Adipocyte (in vitro differentiated cells): ENCODE measurements at places on chromosomes 16 and 17.

GRCh38 chr16:57143149-57143921 lies 42.5 kb downstream of the PSME3IP1 start:
- DNase-seq: no peak

DNA sequence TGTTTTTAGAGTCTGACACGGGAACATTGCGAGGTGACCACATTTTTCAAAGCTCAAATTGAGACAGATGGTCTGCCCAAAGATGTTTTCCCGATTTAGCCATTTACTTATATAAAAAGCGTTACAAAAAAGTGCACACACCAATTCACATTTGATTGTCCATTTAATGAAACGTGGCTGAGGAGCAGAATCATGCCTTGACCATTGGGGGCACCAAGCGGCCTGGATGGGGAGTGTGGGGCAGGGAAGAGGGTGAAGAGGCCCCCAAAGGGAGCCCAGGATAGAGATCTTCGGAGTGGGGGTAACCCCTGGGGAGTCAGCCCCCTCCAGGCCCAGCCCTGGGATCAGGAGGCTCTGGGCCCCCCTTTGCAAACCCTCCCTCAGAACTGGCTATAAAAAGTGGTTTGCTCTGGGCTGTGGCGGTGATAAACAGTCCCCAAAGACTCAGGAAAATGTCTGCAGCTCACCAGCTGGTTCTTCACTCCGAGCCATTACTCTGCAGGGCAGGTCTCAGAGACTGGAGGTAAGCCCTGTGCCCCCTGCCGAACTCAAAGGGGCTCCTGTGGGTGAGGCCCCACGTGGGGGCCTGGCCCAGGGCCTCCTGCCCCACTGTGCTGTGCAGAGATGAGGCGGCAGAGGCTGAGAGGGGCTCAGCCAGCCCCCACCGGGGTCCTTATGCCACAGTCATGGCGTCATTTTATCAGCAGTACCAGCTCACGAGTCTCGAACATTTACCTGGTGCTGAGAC lies 105.9 kb upstream of the SEC14L1 start:
- DNase-seq: no peak

DNA sequence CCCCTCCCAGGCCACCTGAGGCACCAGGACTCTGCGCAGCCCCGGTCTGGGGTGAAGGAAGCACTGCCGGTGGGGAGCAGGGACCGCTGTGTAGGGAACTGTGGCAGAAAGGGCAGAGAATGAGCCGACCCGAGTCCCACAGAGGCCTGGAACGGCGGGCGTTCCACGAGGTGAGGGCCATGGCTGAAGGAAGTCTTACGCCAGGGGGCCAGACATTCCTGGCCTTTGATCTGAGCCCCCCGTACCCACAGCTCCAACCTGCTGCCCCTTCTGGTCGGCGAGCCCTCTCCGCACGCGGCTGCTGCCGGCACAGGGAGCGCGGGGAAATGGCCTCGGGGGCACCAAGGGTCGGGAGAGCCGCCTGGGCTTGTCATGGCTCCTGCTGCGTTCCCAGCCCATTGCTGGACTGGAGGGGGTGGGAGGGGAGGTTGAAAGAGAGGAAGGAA lies 1.4 kb upstream of the WNT3 start:
- DNase-seq: no peak

- no peak for DNase-seq
Observed at GRCh38 chr16:89620406-89620841, 7.0 kb downstream of the DPEP1 start.

DNA sequence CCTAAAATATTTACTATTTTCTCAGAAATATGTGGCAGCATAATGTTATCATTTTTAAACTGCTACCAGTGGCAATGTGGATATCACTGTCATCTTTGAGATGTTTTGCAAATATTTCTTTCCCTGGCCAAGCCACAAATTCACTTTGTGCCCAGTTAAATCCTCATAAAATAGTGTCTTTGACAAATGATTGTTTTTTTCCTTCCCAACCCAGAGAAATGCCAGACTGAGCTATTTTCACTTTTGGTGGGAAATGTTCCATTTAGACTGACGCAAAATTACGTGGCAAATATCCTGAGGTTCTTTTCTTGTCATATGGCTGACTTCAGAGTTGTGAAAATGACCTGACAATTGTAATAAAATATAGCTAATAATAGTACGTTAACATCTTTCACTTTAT lies 807.0 kb upstream of the SOX9 start:
- DNase-seq: no peak

GRCh38 chr17:13182854-13183253 lies 165.0 kb upstream of the ELAC2 start:
- DNase-seq: no peak

- no peak for DNase-seq
Observed at GRCh38 chr17:42338427-42338985, 49.7 kb downstream of the STAT3 start.

DNA sequence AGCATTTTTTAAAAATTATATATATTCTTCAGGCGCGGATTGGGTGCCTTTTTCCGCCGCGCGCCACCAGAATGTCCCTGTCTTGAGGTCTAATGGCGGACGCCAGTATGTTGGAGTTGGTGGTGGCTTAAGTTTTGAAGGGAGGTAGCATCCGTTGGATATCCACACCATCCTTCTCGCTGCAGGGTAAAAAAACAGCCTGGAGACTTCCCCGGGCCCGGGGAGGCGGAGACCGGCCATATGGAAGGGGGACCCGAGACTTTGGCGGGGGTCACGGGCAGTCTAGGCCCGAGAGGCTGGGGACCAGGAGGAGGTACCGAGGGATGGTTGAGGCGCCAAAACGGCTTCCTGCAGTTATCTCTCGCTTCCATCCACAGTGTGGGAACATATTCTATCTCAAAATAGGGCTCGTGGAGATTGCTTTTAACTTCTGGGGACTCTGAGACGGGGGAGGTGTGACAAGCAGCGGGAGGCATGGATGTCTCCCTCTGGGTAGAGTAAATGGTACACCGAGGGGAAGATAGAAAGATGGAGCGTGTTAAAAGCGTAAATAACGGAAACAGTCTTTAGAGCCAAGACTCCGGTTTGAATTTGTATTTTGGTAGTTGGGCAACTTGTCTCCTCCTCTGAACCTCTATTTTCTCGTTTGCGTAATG lies at the start of gene SF3B3:
SF3B3 (plus strand) TSS at position 74 of the 656 bp plus-strand sequence. CDS start 2,841 bp downstream, outside the sequence.
- peak; percentile 59 for DNase-seq

GRCh38 chr16:65024767-65025178 lies 97.1 kb downstream of the CDH11 start:
- peak; percentile 46 for DNase-seq

DNA sequence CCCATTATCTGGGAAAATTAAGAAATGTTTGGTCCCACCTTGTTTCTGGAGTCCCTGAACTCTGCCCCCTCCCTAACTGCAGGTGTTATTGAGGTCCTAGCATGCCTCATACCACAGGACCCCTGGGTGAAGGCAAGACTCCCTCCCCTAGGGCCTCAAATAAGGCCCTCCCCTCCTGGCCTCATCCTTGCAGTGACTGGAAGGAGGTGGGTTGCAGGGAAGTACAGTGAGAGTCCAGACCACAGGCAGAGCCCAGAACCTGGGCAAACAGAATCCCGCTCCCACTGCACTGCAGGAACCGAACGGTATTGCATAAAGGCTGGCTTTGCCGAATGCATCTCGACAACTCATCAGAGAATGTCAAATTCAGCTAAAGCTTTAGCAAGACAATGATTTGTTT lies 126.6 kb downstream of the ASIC2 start:
- no peak for DNase-seq

DNA sequence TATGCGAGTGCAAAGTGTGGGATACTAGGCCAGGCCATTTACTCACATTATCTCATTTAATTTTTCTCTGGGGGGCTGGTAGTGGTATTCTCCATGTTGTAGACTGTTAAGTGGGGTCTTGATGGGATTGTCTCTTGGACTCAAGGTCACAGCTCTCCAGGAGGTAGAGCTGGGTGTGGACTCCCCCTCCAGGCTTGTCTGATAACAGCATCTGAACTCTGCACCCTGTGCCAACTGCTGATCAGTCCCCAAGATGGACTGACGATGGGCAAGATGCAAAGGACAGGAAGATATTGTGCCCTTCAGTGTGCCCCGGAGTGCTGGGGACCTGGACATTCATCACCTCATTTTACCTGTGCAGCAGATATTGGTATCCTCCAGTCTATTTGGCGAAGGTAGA lies 147.8 kb downstream of the MSI2 start:
- no peak for DNase-seq

DNA sequence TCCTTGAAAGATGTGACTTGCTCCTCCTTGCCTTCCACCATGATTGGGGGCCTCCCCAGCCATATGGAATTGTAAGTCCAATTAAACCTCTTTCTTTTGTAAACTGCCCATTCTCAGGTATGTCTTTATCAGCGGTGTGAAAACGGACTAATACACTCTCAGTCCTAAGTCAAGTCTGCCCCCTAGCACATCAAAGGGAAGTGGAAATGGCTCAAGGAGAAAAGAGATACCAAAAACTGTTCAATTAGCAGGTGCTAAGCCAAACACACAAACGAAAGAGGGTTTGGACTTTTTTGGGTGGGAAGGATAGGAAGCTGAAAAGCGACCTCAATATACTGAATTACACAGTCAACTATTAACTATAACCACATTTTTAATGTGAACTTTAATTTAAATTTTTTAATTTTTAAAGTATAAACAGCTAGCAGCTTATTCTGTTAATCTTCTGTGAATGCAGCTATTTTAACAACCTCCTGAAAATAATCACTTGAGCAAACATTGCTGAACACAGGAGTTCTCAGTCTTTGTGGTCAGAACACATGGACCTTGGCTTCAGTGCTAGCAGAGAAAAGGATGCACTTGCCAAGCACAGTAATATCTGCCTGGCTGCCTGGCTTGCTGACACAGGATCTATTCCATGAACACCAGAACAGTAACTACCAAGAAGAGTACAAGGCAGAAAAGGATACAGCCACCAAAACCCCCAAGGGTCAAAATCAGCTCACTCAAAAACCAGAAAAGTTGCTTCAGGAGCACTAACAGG lies 10.9 kb downstream of the ZNF18 start:
- DNase-seq: no peak

DNA sequence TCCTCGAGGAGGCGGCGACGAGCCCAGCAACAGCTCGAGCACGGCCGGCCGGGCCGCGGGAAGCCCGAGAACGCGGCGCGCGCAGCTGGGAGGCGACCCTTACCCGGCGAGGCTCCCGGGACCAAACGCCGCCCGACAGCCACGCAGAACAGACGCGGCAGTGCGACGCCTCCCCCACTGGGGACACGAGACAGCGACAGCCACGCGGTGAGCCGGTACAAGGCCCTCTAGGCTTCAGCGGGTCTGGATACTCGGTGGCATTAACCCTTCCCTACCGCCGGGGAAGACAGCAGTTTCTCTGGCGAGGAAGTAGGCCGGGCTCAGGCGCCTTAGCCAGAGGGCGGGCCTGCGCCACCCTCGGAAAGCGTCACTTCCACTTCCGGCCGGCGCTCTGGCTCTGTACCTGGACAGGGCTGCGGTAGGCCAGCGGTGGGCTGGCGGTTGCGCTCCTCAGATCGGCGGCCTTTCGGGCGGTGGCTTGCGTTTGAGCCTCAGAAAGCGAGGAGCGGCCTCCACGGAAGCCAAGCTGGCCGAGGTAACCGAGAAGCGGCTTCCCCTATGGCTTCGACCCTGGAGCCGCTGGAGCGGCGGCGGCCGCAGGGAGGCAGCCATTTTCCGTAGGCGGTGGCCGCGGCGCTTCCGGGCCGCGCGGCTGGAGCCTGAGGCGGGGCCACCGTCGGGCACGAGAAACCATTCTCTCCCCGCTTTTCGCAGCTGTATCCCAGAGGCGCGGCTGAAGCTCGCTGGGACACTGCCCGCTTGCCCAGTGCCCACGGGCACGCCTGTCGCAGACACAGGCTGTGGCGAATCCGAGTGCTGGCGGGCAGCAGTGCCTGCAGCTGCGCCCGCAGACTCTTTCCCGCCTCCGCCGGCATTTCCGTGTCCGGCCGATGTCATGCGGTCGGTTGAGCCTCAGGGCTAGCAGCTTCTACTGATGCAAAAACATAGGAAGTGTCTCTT lies at the start of the genes TIGD7 and ZNF75A:
TIGD7 (minus strand) TSS at position 322 of the 960 bp plus-strand sequence. CDS start 4,816 bp downstream, outside the sequence.
ZNF75A (plus strand) TSS at position 389 of the 960 bp plus-strand sequence. CDS start 2,932 bp downstream, outside the sequence.
- peak; percentile 94 for DNase-seq

- no peak for DNase-seq
Observed at GRCh38 chr17:29036584-29036983, 6.4 kb upstream of the PIPOX start.

DNA sequence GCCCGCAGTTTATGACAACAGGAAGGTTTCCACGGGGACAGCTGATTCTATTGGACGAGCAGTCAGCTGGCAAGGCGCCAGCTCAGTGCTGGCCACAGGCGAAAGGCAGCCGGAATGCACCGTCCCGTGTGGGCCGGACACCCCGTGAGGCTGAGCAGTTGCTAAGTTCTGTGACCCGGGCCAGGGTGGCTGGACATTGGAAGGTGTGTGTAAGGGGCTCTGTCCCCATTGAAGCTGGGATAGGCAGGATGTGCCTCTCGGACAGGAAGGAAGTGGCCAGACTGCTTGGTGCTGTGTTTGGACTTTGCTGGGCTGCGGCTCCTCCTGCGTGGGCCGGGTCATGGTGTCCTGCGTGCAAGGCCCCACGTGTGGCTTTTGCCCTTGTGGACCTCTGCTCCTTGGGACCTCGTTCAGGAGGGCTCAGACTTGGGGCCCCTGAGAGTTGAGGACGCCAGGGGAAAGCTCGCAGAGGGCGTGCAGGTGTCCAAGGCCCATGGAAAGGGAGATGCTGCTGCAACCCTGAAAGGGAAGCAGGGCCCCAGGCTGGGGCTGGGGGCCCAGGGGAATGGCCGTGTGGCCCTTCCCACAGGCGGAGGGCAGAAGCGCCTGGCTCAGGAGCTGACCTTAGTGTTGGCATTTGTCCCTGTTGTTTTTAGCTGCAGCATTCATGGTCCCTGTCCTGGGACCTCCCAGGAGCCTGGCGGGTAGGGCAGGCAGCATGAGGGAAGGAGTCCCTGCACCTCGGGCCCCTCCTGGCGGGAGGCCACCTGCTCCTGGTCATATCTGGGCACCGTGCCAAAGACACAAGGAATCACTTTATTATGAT lies 10.0 kb downstream of the BAIAP2 start:
- DNase-seq: peak; percentile 49

DNA sequence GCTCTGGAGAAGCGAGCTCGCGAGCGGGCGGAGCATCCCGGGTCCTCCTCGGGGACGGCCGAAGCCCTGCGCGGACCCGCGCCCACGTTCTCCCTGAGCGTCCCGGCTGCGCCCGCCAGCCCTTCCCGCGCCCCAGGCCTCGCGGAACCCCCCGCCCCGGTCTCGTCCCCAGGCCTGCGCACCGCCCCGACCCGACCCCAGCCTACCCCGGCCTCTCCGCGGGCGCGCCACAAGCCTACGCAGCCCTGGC lies 159 bp downstream of the USP36 start:
- no peak for DNase-seq

GRCh38 chr17:37286430-37286829 lies 89.4 kb upstream of the C17orf78 start:
- DNase-seq: no peak

- peak; percentile 33 for DNase-seq
Observed at GRCh38 chr16:86732621-86733295, 154.4 kb downstream of the FOXL1 start.
